ENCODE measurements at places on chromosomes 7 and 10.

DNA sequence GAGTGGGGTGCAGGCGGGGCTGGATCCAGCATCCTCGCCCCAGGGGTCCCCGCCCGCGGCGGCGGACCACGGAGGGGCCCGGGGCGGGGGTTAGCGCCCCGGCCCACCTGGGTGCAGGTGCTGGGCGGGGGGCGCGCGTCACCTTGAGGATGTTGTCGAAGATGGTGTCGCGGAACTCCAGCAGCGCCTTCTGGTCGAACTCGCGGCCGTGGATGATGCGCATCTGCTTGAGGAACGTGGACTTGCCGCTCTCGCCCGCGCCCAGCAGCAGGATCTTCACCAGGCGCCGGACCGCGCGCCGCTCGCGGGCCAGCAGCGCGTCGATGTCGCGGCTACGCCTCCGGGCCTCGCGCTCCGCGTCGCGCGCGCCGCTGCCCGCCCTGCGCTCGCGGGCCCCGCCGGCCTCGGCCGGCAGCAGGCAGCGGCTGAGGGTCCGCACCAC, 376 bp downstream of the GNA12 start:
- no peak for DNase-seq

- DNase-seq: no peak
Observed at GRCh38 chr10:71042699-71043098, 154.3 kb upstream of the PCBD1 start.

GRCh38 chr7:127252377-127252713, 396 bp downstream of the GRM8 start:
- no peak for DNase-seq

DNA sequence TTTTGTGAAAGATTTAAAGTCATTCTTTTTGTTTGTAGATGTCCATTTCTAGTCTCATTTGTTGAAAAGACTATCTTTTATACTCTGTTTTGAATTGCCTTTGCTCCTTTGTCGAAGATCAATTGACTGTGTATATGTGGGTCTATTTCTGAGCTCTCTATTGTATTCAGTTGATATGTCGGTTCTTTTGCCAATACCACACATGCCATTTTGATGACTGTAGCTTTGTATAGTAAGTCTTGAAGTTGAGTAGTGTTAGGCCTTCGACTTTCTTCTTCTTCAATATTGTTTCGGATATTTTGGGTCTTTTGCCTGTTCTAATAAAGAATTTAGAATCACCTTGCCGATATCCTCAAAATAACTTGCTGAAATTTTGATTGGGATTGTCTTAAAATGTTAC, 104.5 kb downstream of the CCSER2 start:
- DNase-seq: no peak

DNA sequence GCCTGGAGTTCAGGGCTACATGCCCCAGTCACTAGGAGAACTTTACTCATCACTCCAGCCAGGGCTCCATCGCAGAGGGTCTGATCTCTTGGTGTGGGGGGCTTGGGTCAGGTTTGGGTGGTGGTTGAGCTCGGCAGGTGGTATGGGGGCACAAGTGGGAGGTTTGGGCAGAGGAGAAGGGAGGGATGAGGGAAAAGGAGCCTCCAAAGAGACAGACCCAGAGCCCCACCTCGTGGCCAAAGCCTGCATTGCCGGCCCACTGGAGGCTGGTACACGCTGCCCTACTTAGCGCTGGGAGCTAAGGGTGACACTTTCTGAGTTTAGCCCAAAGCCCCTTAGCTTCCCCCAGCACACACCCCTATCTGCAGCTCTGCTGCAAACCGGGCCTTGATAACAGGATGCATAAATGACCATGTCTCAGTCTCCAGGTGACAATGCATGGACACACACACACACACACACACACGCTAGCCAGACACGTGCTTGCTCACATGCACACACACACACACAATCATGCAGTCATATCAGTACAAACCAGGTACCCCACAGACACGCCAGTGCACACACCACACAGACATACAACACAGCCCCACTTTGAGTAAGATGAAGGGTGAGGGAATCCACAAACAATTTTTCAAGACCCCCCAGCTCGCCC, 14.7 kb downstream of the LZTS2 start:
- DNase-seq: peak; percentile 23

GRCh38 chr7:117021986-117022385, 68.7 kb downstream of the ST7 start:
- no peak for DNase-seq

GRCh38 chr10:4241724-4242345, 456.8 kb upstream of the KLF6 start:
- no peak for DNase-seq

DNA sequence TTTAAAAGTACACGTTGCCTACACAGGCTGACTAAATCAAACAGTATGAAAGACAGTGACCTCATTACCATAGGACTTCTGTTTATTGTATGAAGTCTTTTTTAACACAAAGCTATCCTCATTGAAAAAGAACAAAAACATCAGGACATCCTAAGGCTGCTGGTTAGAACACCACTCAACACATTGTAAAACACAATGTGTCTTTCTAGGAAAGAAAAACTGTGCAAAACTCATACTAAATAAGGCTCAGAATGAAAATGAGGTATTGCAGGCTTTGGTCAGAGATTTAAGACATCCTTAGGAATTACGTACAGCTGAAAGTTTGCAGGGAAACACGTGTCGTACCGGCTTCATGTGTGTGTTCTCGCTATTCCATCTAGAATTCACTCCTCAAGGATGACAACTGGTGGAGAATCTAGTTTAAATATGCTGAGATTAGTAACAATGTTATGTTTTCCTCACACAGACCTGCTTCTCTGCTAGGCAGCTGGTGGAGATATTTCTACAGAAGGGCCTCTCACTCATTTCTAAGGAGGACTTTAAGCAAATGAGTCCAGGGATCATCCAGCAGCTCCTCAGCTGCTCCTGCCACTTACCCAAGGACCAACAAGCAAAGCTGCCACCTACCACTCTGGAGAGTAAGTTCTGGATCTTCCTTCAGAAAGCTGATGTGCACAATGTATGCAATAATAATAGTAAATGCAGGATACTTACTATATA, 29.3 kb downstream of the SLC39A12 start:
- no peak for DNase-seq

DNA sequence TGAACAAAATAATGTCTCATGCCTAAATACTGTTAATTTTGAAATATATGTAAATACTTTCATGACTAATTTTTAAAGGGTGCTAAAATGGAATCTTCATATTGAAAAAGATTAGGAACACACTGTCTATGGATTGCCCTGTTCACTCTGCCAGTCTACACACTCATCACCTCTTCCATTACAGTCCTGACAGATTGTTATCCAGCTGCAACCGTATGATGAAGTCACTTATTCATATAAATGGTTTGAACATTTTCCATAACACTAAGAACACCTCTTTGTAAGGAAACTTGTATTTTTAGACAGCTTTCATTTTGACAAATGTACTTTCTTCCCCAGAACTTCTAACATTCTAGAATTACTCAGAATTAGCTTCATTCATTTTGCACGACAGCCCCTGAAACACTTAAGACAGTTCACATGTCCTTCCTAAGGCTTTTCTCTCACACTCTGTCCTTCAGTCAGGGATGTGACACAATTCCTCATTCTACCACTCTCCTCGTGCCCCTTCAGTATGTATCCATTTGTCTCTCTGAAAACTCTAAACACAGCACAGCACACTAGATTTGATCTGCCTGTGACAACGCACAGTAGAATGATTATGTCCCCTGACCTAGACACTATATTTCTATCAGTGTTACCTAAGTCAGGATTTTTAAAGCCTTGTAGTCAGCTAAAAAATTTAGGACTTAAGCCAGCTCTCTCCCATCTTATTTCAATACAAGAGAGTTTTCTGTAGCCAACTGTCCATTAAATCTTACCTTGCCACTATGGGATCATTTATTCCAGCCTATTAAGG, 71.9 kb downstream of the ORC5 start:
- DNase-seq: no peak

GRCh38 chr10:18368273-18368672, 228.0 kb downstream of the CACNB2 start:
- no peak for DNase-seq

DNA sequence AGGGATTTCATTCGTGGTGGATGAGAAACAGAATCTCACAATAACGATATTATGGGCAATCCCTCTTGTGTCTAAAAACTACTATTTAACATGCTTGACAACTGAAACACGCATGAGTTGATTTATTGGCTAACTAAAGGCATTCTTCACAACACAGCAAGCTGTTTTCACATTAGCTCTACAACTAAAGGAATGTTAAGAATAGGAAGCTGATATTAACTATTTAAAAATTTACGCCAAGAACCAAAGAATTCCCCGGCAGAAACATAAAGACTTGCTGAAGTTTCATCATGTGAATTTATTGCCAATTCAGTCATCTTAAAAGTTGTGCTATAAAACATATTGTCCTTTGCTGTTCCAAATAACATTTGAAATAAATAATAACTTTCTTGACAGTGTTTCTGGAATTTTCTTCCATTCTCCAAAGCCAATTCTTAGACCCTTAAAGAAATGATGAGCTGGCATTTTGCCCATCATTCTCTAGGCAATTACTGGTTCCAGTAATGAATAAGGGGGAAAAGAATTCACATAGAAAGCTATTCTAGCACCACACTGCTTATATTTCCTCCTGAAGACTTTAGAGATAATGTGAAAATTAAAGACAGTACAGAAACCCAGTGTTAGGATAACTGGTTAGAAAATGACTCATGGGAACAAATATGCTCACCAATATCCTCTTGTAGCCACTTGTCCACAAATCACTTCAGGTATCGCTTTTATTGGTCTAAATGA, 233.1 kb downstream of the PARD3 start:
- no peak for DNase-seq

- no peak for DNase-seq
Observed at GRCh38 chr7:35605760-35606159, 89.2 kb downstream of the HERPUD2 start.

DNA sequence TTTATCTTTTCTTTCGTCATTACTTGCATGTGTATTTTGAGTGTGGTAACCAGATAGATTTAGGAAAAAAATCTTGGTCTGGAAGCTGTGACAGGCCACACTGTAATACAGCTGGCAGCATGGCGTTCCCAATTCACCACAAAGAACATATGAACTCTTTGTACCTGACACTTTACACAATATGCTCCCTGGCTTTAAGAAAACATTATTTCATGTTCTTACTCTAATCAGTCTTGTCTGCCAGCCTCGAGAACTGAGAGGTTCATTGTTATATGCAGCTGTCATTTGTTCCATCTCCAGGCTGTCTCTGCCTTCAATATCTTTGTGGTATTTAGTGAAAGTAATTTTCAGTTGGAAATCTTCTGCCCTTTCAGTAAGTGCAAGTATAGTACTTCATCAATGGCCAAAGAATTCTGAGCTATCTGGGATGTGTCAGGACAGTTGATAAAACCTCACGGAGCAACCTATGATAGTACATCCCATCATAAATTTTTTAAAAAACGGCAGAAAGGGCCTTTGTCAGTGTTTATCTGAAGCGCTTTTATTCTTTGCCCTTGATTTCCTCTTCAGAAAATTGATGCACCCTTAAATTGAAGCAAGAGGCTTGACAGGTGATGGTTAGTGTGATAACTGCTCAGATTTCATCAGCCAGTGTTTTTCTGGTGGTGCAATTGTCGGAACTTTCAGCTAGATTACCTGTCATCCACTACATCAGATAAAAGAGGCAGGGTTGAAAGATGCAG, 146.3 kb upstream of the SP8 start:
- no peak for DNase-seq
